HepG2 (cell line): ENCODE measurements at places on chromosomes 3 and 15.

GRCh38 chr15:86743283-86743903 is 663.7 kb downstream of the AGBL1 start:
- peak; percentile 1 for DNase-seq

GRCh38 chr3:134007819-134008218 is 21.9 kb downstream of the SLCO2A1 start:
- DNase-seq: no peak

GRCh38 chr15:100781061-100781960 is 98.3 kb upstream of the ALDH1A3 start:
- no peak for DNase-seq

- no peak for DNase-seq
Observed at GRCh38 chr3:52321481-52321880, 5.4 kb downstream of the DNAH1 start.

- DNase-seq: no peak
Observed at GRCh38 chr3:129599607-129600006, 6.9 kb downstream of the PLXND1 start.

GRCh38 chr3:10672422-10672821 is 143.6 kb upstream of the SLC6A11 start:
- no peak for DNase-seq

DNA sequence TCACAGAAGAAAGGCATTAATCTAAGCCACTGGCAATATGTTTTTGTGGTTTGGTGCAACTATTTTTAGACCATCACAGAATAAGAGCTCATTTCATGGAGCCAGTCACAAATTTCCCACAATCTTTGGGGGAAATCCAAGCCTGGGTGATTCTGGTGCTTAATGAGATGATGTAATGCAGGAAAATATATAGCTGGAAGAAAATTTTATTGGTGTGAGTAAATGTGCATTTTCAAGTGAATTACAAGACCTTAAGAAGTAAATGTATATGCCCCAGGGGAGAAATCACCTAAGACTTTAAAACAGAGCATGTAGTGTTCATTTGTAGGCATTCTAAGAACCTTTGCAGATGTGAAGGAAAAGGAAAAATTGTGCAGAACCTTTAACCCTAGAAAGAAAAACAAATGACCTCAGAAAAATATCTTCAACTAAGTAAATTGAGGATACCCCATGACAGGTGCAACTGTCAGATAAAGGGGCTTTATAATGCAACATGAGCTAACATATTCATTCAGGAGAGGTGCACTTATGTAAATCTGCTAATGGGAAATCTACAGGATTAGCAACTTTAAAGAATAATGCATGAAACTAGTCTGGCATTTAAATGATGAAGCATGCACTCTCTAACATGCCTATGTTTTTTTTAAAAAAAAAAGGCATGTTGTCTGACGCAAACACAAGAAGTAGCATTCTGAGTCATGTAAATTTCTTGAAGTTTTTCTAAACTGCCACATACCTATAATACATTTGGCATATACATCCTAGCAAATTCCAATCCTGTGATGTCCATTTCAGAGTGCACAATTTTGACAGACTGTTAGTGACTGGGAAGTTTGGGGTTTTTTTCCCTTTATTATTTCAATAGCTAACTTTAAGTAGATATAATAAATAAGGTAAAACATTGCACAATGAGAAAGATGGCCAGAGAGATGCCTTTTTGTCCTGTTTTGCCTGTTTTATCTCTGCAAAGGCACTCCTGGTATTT is 105.1 kb downstream of the MEX3B start:
- no peak for DNase-seq

- DNase-seq: no peak
Observed at GRCh38 chr3:67691207-67691606, 36.8 kb upstream of the SUCLG2 start.
